ENCODE measurements at places on chromosomes 11 and 22.
A peak's percentile ranks its signal among the peaks of the same experiment; 100 is the strongest.

GRCh38 chr22:43992331-43992821 lies 31.7 kb upstream of the PARVB start:
- no peak for DNase-seq

DNA sequence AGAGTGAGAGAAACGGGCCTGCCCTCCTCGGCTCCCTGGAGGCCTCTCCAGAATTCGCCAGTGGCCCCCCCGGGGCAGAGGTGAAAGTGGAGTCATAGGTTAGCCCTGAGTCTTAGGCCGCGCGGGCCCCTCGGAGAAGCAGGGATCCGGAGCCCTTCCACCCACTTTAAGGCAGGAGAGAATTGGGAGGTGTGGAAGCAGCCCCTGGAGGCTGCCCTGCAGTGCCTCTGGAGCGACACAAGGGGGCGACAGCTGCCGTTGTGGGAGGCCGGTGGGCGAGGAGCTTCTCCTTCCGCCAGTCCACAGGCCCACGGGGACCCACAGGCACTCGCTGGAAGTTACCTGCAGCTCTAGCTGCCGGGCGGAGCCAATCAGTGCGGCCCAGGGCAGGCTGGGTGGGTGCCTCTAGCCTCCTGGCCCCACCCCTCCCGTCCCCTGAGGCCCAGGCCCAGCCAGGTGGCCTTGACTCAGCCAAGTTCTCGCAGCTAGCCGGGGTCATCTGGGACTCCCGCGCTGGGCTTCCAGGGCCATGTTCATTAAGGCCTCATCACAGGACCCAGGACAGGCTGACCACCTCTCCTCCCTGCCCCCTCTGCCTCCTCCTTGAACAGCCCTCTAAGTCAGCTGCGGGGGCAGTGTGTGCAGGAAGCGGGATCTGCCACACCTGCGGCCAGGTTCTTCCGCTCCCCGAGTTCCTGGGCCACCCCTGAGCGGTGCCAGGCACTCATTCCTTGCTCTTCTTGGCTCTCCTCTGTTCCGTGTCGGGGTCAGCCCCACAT lies 5.0 kb downstream of the DGKZ start:
- no peak for DNase-seq

- no peak for DNase-seq
Measured at GRCh38 chr11:91239359-91239758, 985.3 kb upstream of the FAT3 start.

GRCh38 chr11:17268902-17269301 lies 7.6 kb upstream of the NUCB2 start:
- no peak for DNase-seq

GRCh38 chr11:34263441-34264091 lies 94.2 kb downstream of the ABTB2 start:
- no peak for DNase-seq

DNA sequence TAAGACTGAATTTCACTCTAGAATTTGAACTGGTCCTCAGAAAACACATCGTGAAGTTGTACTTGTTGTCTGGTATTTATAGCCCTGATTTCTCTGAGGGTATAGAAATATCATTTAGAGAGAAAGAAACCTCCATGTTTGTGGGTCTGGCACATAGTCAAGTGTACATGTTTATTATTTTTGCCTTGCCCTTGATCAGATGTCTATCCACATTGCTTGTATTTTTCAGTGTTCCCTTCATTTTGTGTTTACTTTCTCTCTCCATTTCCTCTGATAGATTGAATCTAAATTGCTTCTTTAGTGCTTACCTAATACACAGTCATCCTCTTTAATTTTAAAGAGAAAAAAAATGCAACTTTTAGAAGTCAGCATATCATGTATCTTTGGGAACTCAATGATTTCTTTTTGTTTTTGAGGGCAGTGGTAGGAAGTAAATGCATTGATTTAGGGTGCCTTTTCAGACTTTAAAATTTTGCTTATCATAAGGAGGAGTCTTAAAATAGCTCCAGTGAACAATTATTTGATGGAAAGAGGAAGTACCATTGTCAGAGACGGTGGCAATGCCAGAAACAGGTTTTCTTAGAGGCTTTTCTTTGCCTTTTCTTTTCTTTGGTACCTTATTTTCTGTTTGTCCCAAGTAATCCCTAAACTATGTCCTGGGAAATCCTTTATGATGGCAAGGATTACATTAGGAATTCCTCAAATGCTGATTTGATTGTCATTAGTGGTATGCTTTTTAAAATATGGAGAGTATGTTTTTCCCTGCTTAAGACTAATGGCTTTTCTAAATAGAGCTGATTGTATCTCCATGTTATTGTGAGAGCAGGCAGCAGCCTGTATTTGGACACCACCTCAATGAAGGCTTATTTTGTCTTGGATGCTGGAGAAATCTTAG lies 29.8 kb upstream of the TECTA start:
- DNase-seq = no peak

- no peak for DNase-seq
Measured at GRCh38 chr22:33853200-33854097, 66.8 kb downstream of the LARGE1 start.

- DNase-seq = peak; percentile 56
Measured at GRCh38 chr22:38069372-38070249, 12.4 kb downstream of the PICK1 start.

- DNase-seq = no peak
Measured at GRCh38 chr11:118010738-118011461, 24.7 kb downstream of the IL10RA start.

DNA sequence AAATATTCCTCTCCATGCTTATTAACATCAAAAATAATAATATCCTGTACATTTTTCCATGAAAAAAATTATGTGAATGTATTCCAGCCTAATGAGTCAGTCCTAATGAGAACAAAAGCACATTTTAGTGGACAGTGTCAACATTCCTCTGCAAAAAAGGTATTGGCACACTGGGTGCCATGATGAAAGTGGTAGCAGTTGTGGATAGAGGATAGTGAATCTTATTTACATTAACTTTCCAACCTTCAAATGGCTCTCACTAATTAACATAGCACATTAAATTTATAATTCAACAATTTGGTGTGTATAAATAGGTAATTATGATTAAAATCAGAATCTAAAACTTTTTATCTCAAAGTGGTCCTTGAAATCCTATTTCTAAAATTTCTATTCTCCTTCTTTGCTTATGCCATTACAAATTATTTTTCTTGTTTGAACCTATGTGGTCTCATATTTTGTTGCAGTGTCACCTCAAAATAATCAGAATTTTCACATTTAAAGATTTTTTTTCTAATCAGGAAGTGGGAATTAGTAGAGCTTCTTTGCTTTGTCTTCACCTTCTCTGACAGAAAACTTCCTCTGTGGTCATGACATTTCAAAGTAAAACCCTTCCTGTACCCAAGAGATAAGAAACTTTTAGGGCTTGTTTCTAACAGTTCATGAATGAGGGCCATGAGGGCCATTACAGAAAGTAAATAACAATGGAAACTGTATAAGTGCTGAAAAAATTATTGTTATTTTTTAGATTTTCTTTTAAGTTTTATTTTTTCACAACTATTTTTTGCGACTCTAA lies 18.7 kb downstream of the SOX6 start:
- DNase-seq = no peak

DNA sequence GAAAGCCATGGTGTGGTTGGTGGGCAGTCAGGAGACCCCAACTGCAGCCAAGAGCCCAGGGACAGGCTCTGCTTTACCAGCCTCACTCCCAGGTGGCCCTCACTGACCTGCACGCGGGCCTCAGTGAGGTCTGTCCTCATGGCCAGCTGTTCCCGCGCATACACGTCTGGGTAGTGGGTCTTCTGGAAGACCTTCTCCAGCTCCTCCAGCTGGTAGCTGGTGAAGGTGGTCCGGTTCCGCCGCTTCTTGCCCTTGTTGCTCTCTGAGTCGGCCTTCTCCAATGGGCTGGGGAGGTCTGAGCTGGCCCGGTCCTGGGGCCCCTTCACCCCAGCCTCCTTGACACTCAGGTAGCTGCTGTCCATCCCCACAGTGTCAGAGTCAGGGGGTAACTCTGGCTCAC lies 34.7 kb downstream of the ALX4 start:
- no peak for DNase-seq

- DNase-seq = no peak
Measured at GRCh38 chr11:954392-955153, 28.9 kb downstream of the AP2A2 start.

DNA sequence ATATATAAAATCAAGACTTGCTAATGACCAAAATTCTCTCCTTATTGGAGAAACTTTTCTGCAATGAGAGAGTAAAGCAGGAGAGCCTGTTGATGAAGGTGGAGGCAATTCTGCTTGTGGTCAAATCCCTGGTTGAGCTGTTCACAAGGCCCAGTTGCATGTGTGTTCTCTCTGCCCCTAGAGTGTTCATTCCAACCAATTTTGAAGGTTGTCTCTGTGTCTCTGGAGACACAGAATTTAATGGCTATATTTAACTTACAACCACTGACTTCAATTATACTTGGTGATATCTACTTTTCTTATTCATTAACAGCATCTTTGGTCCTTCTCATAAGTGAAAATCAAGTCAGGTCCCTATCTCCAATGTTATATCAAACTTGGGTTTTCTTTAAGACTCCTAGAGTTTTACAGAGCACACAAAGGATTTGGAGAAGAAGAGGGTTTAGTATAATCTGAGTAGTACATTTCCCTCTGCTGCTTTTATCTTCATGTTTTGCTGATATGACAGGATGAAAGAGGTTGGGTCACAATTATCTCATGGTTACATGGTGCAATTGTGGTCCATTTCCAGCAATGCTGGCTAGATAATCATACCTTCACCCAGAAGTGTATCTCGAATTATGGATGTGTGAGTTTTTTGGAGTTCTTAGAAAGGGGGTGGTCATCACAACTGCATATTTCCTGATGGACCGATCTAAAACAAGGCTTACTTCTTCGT lies 4.0 kb downstream of the OOSP4A start:
- no peak for DNase-seq

DNA sequence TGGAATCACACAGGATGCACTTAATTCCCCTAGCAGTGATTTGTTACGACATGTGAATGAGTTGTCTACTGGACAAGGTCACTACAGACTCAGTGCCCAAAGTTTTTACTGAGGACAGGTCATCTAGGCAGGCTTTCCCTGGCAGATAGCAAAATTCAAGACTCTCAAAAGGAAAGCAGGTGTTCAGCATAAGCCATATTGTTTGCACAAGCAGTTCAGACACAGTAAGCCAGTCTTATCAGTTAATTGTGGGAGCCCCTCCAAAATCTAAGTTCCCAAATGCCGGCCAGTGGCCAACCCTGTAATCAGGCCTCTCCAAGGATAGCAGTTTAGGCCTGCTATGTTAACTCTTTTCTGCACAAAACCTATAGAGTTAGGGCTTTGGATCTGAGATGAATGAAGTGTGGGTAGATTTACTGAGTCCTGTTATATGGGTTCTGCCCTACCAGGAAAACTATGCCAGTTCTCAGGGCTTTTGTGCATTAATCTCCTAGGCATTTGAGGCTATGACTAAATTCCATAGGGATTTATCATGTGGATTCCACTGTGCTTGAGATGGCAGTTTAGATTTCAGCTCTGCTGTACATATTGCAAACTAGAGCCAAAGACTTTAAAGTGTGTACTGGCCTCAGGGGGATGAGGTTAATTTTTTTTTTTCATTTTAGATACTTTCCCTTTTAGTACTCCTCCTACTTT lies 4.8 kb upstream of the ARHGEF12 start:
- DNase-seq = no peak

DNA sequence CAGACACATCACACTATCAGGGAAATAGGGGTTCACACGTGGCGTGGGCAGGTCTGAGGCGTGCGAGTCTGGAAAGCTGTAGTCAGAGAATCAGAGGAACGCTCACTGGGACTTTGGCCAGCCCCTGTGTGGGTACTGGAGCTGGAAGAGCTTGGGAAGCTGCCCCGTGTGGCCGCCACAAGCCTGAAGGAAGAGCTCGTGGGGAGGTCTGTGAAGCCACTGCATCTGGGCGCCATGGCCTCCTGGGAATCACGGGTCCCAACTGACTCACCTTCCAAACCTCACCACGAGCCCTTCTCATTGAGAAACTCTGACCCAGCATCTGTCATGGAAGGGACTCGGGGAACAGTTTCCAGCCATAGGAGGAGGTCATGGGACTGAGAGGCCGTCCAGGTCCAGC lies 5.9 kb upstream of the MRGPRF start:
- DNase-seq = no peak

DNA sequence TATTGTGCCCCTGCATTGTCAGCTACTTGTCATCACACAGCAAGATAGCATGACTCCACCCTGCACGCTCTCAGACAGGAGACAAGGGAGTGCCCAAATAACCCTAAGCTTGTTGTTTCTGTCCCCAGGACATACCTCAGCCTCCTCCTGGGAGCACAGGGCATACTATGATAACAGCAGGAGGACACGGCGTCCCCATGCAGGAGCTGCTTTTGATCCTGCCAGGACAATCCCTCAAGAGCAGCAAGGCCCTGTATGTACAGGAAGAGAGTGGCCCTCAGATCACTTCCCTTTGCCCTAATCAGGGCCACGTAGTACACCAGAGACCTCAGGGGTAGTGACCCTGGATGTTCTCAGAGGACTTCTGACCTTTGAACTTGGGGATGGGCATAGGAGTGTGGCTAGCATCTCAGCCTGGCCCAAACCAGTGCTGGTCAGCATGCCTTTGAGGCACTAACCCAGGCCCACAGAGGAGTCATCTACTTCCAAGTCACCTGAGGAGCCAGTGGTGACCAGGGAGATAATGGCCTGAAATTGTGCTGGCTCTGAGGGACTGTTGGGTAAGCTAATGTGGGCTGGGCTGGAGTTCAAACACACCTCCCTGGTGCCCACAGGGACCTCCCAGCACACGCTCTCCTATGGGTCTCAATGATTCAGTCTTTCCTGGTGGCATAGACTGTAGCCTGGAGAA lies 9.2 kb downstream of the APOA4 start:
- no peak for DNase-seq

DNA sequence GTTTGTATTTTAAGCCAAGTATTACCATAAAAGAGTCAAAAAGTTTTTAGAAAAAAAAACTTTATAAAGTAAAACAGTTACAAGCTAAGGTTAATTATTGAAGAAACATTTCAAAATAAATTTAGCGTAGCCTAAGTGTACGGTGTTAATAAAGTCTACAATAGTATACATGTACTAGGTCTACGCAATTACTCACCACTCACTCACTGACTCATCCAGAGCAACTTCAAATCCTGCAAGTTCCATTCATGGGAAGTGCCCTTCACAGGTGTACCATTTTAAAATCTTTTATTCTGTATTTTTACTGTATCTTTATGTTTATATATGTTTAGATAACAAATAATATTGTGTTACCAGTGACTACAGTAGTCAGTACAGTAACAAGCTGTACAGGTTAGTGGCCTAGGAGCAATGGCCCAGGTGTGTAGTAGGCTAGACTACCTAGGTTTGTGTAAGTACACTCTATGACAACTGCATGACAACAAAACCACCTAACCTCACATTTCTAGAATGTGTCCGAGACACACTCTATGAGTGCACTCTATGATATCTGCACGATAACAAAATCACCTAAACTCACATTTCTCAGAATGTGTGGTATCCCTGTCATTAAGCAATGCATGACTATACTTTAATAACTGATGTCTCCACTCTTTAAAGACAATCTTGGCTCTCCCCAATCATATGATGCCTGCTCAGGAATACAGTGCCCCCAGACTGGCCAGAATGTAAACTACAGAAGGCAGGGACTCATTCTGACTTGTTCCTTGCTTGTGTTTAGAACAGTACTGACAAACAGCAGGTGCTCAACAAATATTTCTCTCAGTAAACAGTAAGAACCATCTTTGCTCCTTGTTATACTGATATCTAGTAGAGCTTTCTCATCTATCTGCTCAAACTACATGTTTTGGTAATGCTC lies 21.2 kb downstream of the KMT5B start:
- DNase-seq = no peak

GRCh38 chr11:2093575-2094353 lies 45.4 kb downstream of the IGF2 start:
- DNase-seq = no peak

GRCh38 chr11:120064341-120064740 lies 73.6 kb downstream of the TRIM29 start:
- no peak for DNase-seq
